ENCODE measurements at places on chromosomes 16 and 17.

DNA sequence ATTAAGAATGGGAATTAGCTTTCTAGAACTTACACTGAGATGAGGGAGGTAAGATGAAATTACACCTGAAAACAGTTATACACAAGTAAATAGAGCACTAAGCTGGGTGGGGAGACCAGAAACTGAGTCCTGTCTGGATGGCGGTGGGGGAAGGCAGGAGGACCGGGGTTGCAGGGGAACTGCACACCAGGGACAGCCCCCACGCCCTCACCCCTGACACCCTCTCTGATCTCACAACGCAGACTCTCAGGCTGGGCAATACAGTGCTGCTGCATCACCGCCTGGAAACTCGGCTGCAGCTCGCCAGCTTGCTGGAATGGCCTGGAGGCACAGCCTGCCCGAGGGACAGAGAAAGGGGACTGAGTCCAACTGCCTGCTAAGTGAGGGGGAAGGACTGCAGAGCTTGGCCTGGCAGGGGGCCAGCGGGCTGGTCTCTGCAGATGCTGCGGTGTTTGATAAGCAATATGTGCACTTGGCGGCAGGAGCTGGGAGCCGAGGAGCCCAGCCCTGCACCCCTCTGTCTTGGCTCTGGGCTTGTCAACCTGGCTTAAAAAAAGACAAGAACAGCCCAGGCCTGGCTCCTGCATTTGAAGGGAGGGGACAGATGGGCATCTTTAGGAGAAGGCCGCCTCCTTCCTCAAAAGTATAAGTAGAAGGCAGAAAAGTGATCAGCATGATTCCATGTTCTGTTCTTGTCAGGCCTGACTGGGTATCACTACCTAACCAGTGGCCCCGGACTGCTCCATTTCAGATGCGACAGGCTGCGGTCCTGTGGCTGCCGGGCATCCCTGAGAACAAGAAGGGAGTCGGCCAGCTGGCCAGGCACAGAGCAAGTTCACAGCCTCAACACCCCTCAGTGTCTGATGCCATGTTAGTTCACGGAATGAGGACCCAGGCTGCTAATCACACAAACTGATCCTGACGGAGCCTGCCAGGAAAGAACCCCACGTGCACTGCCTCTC, 30.2 kb downstream of the SPHK1 start:
- peak; percentile 90 for DNase-seq

- DNase-seq: no peak
Measured at GRCh38 chr16:76931186-76931585, 259.8 kb upstream of the MON1B start.

GRCh38 chr16:59210955-59211541, 476.9 kb upstream of the GOT2 start:
- no peak for DNase-seq

DNA sequence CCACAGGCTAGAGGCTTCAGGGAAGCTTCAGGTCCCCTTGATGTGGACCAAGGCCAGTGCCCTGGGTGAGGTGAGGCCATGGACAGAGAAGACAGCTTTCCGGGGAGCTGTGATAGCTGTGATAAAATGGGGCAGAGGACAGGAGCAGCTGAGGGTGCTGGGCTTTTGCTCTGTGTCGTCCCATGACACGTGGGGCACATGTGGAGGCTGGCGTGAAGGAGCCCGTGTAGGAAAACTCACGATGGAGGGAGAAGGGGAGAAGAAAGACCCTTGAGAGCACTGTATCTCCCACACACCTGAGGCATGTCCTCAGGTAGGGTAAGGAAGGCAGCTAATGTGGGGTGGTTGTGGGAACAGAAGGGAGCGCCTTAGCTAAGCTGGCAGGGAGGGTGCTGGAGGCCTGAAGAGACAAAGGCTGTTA, 21.3 kb downstream of the B9D1 start:
- no peak for DNase-seq

DNA sequence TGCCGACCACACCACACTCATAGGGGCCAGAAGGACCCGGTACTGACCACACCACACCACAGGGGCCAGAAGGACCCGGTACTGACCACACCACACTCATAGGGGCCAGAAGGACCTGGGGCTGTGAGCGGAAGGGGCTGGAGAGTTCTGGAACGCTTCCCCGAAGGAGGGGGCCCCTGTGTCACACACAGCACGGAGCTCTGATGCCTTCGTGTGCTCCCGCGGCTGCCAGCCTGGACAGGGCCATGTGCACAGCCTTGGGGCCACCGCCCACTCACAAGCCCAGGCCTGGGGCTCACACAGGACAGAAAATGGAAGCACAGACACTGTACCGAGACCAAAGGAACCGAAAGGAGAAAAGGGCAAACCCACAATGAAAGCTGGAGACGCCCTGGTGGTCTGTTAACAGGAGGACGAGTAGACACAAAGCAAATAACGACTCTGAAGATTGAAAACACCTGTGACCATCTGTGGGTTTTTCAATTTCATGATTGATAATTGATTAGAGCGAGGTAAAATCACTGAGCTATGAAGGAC, 106.5 kb upstream of the METRNL start:
- no peak for DNase-seq

GRCh38 chr16:18839555-18839954, 38.2 kb upstream of the ARL6IP1 start:
- no peak for DNase-seq

- no peak for DNase-seq
Measured at GRCh38 chr17:2022647-2023240, 2.4 kb downstream of the RTN4RL1 start.

- DNase-seq: no peak
Measured at GRCh38 chr17:67246653-67247415, 1.8 kb upstream of the HELZ start.

DNA sequence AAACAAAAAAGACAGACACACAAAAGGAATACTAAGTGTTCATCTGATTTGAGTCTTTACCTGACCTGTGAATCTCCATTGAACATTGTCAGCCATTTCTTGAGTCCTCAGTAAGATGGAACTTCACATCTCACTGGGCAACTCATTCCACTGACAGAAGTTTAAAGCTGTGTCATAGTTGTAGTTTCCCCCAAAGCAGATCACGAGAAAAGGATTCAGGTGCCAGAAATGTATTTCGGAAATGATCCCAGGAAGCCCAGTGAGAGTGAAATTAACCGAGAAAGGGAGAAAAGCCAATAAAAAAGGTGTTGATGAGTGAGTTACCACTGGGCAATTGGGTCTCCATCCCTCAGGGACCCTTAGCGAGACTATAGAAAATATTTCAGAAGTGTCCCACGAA, 6.5 kb downstream of the CHD9 start:
- DNase-seq: no peak

DNA sequence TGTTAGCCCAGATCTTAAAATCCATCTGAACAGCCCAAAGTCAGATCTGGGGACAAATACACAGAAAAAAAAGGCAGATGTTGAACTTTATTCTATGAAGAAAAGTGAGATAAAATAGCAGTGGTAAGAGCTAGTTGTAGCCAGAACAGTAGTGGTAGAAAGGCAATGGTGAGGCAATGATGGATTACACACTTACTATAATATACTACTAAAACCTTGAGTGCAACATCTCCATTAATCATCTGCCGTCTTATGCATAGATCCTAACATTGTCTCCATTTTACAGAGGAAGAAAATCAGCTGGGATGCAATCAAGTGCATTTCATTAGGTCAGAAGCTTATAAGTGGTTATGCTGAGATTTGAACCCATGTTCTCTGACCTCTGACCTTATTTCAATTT, 699.6 kb downstream of the CDH11 start:
- DNase-seq: no peak
